Astrocyte (in vitro differentiated cells and primary cell): ENCODE measurements at places on chromosomes 12 and 14.

DNA sequence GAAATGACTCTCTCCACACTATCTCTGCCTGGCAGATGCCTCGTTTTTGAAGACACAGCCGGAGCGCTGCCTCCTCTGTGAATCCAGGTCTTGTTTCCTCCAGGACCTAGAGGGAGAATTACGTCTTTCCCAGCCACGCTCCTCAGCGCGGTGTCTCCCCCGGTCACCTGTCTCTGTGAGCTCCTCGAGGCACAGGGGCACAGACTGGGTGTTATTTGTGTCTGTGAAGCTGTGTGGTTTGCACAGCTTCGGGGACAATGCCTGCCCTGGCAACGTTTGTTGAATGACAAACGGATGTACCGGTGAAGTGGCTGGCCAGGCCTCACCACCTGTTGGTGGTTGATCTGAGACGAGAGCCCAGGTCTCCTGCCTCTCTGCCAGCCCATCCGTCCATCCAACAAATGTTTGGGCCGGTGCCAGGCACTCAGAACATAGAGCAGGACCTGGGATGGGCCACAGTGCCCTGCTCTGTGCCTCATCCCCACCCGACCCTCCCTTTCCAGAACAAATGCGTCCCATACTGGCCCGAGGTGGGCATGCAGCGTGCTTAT, 6.1 kb downstream of the PTPN6 start:
- H3K4me1 ChIP-seq, result peaks cover 33% of the 10 kb centered on the region
- no peaks in the 10 kb centered on the region for H3K36me3 ChIP-seq
- no peaks in the 10 kb centered on the region for H3K27me3 ChIP-seq
- DNase-seq, result no peak
- H3K27ac ChIP-seq, result no peak overlapping the region

GRCh38 chr14:90600619-90601018, 203.8 kb downstream of the CALM1 start:
- no peak overlapping the region for H3K4me3 ChIP-seq
- H3K27ac ChIP-seq, result no peak overlapping the region
- no peak for DNase-seq
- no peaks in the 10 kb centered on the region for H3K27me3 ChIP-seq

DNA sequence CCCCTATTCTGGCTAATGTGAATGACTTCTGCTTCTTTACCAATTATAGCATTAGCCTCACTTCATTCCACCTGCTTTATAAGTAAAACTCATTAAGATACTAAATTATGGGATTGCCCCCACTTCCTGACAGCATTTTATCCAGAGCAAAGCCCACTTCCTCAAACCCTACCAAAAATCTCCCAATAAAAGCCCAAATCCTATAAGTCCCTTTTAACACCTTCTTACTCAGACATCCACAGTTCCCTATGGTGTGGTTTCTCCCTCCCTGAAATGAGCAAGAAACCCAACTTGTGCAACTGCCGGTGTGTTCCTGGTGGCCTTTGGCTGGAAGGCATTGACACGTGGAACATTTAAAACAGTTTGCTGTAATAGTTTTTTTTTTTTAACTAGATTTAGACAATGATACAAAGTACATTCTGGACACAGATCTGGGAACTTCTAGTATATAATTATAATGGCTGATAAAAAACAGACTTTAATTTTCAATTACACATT, 53.1 kb downstream of the BRMS1L start:
- peak overlapping the region; percentile 23 for H3K4me3 ChIP-seq
- peak overlapping the region; percentile 46 for H3K27ac ChIP-seq
- DNase-seq, result peak; percentile 29
- H3K4me1 ChIP-seq, result peaks cover 16% of the 10 kb centered on the region

- no peaks in the 10 kb centered on the region for H3K27me3 ChIP-seq
- H3K27ac ChIP-seq, result no peak overlapping the region
- H3K4me1 ChIP-seq, result peaks cover 3% of the 10 kb centered on the region
- no peaks in the 10 kb centered on the region for H3K36me3 ChIP-seq
Measured at GRCh38 chr12:49942921-49943624, 7.5 kb upstream of the AQP2 start.

DNA sequence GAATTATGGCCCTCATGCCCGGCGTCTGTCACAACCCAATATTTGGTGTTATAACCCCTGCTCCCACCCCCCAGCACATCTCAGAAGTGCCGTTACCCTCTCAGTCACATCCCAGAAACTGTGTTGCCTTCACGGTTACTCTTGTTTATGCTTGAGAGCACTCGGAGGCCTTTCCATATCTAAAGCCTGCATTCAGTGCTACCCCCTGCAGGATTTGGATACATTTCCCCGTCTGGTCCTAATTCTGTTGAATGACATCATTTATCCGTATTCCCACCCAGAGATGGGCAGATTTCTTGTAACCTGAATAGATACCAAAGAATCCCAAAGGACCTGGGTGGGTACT, 19.1 kb upstream of the FOS start:
- peak overlapping the region; percentile 98 for H3K27ac ChIP-seq
- H3K36me3 ChIP-seq, result no peaks in the 10 kb centered on the region
- no peaks in the 10 kb centered on the region for H3K27me3 ChIP-seq
- peak overlapping the region; percentile 64 for H3K4me3 ChIP-seq
- H3K4me1 ChIP-seq, result peaks cover 19% of the 10 kb centered on the region

GRCh38 chr14:23297611-23298277, 4.9 kb downstream of the PPP1R3E start:
- peaks cover 15% of the 10 kb centered on the region for H3K4me1 ChIP-seq
- H3K36me3 ChIP-seq, result no peaks in the 10 kb centered on the region
- no peak overlapping the region for H3K27ac ChIP-seq
- peaks cover 8% of the 10 kb centered on the region for H3K27me3 ChIP-seq
- no peak overlapping the region for H3K4me3 ChIP-seq

DNA sequence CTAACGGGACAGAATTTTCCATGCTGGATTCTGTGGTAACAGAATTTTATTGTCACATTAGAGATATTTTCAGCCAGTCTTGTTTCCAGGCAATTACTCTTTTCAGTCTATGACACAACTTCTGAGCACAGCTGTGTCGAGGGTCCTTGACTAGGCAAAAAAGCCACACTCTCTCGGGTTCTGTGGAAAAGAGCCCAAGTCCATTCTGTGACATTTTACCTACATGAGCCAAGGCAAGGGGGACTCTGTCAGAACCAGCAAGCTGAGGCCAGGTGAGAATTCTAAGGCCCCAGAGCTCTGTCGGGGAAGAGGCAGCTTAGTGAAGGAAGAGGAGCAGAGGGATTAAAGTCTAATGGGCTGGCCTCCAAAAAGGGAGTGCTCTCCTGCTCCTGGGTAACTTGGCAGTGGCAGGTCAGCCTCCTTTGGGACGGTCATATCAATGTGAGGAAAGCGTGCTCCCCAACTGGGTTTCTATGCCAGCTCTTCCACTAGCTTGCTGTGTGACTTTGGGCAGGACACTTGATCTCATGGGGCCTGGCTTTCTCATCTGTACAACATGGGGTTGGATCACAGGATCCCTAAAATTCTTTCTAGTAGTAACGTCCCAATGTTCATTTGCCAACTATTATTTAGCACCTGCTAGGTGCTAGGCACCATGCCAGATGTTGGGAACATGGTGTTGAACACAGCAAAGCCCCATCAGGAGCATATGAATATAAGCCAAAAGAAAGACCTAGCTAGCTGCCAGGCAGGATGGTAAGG, 16.0 kb upstream of the RIC8B start:
- H3K27ac ChIP-seq, result no peak overlapping the region
- no peak for DNase-seq
- H3K4me1 ChIP-seq, result no peaks in the 10 kb centered on the region
- no peak overlapping the region for H3K4me3 ChIP-seq
- no peaks in the 10 kb centered on the region for H3K36me3 ChIP-seq
- no peaks in the 10 kb centered on the region for H3K27me3 ChIP-seq

DNA sequence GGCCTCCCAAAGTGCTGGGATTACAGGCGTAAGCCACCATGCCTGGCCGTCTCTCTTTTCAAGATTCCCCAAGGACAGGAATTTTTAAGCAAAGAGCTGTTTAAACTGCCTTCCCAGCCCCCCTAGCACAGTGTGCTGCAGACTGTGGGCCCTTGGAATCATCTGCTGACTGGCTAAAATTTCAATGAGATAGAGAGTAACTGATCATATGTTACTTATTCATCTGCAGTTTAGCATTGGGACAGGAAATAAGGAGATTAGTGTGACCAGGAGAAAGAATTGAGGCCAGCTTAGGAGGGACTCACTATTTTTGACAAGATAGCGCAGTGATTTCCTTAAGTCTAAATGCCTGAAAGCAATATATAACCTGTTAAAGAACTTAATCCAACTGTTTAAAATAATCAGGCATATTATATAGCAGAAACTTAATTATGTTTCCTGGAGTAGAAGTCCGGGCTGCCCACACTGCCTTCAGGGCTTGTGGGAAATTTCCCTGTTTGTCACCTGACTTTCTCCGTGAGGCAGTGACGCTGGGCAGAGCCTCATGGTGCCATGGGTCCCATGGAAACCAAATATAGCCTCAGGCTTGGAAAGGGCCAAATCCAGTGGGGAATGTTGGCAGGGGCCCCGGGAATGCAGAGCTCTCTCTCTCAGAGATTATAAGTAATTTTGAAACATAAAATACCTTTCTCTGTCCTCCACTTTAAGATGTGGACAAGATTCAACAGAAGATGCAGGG, 22.8 kb upstream of the CEBPE start:
- H3K36me3 ChIP-seq, result no peaks in the 10 kb centered on the region
- H3K4me3 ChIP-seq, result no peak overlapping the region
- H3K27me3 ChIP-seq, result peaks cover 6% of the 10 kb centered on the region
- H3K27ac ChIP-seq, result no peak overlapping the region
- no peaks in the 10 kb centered on the region for H3K4me1 ChIP-seq

DNA sequence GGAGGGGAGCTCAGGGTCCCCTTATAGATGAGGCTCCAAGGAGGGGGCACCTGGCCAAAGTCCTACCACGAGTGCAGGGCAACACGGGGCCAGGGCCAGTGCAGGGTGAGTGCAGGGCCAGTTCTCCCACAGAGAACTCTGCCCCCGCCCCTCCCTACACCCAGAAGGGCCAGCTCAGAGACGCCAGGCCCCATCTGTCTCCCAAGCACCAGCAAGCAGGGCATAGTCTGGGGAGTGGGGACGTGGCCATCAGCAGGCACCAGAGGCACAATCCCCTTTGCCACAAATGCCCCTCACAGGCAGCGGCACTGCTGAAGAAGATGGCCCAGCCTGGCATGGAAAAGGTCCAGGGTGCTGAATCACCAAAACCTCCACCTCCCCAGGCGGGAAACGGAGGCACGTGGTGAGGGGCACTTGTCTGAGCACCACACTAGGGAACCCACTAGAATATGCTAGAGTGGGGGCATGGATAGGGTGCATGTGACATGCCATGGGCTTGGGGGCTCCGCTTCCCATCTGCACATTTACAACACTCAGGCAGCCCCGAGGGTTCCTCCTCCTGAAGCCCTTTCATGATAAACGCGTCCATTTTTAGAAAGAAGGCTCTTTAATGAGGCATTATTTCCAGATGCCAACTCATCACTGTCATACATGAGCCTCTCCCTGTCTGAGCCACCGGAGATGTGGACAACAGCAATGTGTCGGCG, 17.8 kb downstream of the CCDC85C start:
- H3K27me3 ChIP-seq, result no peaks in the 10 kb centered on the region
- H3K4me3 ChIP-seq, result no peak overlapping the region
- no peaks in the 10 kb centered on the region for H3K36me3 ChIP-seq
- no peak overlapping the region for H3K27ac ChIP-seq

DNA sequence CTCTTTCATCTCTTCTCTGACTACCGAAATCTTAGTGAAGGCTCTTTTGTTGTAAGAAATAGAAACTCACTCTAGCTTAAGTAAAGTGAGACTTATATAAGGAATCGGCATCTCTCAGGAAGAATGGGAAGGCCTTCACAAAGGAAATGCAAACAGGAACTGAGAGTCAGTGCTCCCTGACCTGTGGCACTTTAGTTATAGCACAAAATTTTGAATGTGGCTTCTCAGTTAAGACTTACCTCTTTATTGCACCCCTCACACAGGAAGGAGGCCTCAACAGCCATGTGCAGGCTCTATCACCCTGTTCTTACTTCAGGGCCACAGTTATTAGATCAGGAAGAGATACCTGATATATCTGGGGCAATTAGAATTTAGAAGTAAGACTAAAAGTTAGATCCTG, 224.7 kb upstream of the EGLN3 start:
- no peaks in the 10 kb centered on the region for H3K36me3 ChIP-seq
- H3K27me3 ChIP-seq, result no peaks in the 10 kb centered on the region
- H3K4me3 ChIP-seq, result no peak overlapping the region

GRCh38 chr12:116968986-116969385, 58.2 kb downstream of the FBXW8 start:
- H3K27me3 ChIP-seq, result no peaks in the 10 kb centered on the region
- H3K27ac ChIP-seq, result no peak overlapping the region
- peaks cover 8% of the 10 kb centered on the region for H3K4me1 ChIP-seq
- DNase-seq, result no peak
- peaks cover 16% of the 10 kb centered on the region for H3K36me3 ChIP-seq

GRCh38 chr12:113461666-113462065, 10.0 kb downstream of the LHX5 start:
- H3K27ac ChIP-seq, result no peak overlapping the region
- no peak for DNase-seq
- H3K4me3 ChIP-seq, result no peak overlapping the region

- H3K27ac ChIP-seq, result no peak overlapping the region
- H3K4me3 ChIP-seq, result no peak overlapping the region
- no peaks in the 10 kb centered on the region for H3K36me3 ChIP-seq
- H3K27me3 ChIP-seq, result no peaks in the 10 kb centered on the region
- H3K4me1 ChIP-seq, result no peaks in the 10 kb centered on the region
Measured at GRCh38 chr14:26926585-26926984, 328.8 kb upstream of the NOVA1 start.

- no peak overlapping the region for H3K4me3 ChIP-seq
- no peaks in the 10 kb centered on the region for H3K4me1 ChIP-seq
- no peak overlapping the region for H3K27ac ChIP-seq
- no peaks in the 10 kb centered on the region for H3K27me3 ChIP-seq
- no peak for DNase-seq
- no peaks in the 10 kb centered on the region for H3K36me3 ChIP-seq
Measured at GRCh38 chr12:85516039-85516438, 236.0 kb downstream of the ALX1 start.

DNA sequence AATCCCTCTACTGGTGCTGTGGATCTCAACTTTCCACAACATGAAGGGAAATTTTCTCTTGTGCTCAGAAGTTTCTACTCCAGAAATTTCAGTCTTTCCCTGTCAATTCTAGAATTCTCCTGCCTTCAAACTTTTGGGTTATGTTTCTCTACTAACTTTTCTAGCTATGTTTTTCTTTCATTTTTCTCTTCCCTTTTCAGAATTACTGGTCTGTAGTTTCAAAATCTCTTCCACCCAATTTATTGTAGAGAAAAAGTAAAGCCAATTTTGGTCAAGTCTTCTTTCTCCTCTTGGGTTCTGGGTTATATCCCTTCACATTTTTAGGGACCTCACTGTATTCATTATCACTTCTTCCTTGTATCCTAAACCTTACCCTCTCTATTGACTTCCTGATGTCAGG, 18.9 kb downstream of the CNTN1 start:
- H3K4me1 ChIP-seq, result no peaks in the 10 kb centered on the region
- DNase-seq, result no peak
- H3K27me3 ChIP-seq, result no peaks in the 10 kb centered on the region
- no peak overlapping the region for H3K27ac ChIP-seq
- no peak overlapping the region for H3K4me3 ChIP-seq

DNA sequence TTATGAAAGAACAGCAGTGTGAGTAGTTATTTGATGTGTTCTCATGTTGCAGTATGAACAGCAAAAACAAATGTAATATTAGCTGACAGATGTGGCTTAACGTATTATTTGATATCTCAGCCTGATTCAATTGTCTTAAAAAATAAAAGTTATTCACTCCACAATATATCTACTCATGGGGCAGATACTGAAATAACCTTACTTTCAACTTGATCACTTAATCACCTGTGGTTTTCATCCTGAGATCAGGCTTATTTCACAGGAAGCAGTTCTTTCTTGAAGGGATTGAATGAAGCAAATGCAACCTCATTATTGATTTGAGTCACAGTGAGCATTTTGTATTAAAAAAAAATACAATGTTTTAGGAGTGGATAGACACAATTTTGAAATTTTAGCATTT, 90.3 kb downstream of the AKAP6 start:
- no peak overlapping the region for H3K4me3 ChIP-seq
- H3K27me3 ChIP-seq, result no peaks in the 10 kb centered on the region
- H3K27ac ChIP-seq, result no peak overlapping the region
- DNase-seq, result no peak
- H3K36me3 ChIP-seq, result no peaks in the 10 kb centered on the region
